Stimulated activated naive CD4-positive, alpha-beta T cell (primary cell): ENCODE measurements at places on chromosomes 13 and 19.

DNA sequence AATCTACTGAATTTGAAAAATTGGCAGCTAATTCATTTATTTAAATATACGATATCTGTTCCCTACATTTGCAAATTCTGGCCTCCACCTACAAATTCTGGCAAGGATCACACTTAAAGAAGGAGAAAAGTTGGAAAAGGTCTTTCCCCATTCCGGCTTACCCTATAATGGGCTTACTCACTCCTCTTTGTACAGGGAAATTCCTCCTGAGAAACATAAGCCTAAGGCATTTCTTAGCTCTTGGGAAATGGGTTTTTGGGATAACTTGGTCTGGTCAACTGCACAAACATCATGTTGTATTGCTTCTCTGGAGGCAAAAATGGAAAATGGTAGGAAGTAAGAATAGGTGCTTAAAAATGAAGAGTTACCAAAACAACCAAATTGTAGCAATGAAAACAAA is 25.5 kb downstream of the KCTD12 start:
- no peak for DNase-seq

GRCh38 chr19:3548606-3549005 is 8.8 kb downstream of the MFSD12 start:
- no peak for DNase-seq

GRCh38 chr19:41699968-41700323 is 8.5 kb upstream of the CEACAM5 start:
- DNase-seq: no peak

DNA sequence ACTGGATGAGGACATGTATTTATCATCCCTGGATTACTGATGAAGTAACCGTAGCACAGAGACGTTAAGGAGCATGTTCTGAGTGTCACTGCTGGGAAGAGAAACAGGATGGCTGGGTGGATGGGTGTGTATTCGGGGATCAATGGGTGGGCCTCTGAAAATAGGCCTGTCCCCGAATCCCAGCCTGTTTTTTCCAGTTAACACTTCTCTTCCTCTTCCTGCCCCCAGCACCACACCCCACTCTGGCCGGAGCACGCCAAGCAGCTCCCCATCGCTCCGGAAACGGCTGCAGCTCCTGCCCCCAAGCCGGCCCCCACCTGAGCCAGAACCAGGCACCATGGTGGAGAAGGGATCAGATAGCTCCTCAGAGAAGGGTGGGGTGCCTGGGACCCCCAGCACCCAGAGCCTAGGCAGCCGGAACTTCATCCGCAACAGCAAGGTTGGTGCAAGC is 8.8 kb downstream of the GRAMD1A start:
- DNase-seq: no peak

GRCh38 chr19:57242821-57243220 is 2.4 kb downstream of the ZNF805 start:
- no peak for DNase-seq

DNA sequence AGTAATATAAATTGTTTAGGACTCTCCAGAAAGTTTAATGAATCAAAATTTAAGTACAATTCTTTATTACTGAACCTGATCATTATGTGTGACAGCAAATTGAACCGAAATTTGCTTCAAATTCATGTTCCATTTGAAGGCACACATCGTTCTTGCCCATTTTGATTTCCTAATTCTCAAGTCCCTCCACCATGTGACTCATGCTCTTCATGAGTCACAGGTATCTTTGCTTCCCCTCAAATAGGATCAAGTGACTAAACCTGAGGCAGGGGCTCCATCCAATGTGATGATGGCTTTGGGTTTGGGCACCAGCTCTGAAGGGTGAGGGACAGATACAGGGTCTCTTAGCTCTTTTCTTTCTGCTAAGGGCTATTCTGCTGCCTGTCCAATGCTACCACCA is 86.1 kb downstream of the THSD1 start:
- DNase-seq: no peak

- no peak for DNase-seq
Measured at GRCh38 chr13:93080166-93080565, 146.4 kb upstream of the GPC6 start.

DNA sequence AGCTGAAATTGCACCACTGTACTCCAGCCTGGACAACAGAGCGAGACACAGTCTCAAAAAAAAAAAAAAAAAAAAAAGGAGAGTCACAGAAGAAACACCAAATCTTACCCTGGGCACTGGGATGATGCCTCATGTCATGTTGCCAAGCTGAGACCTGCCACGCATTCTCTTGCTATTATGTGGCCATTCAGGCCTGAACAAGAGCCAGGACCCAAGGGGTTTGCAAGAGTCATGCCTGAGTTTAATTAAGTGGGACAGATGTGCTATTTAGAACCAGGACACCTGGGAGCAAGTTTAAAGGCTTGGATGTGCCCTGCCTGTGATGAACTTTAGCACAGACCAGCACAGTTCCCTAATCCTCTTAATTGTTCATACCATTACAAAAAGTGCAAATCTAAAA is 9.8 kb downstream of the PNMA8A start:
- DNase-seq: no peak

DNA sequence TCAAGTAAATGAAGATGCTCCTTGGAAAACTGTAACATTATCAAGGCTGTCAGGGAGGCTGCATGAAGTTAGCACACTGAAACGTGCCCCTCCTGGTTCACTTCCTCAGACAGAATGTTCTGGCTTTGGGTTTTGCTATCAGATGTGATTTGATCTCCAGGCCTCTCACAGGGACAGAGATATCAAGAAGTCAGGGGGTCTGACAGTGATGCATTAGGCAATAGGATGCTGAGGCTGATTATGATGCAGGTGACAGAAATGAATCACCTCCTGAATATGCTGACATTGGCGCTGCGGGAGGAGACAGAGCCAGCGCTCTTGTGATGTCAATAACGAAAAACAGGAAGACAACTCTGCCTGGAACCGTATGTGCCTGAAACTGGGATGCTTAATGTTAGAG is 278.5 kb downstream of the DCT start:
- no peak for DNase-seq

DNA sequence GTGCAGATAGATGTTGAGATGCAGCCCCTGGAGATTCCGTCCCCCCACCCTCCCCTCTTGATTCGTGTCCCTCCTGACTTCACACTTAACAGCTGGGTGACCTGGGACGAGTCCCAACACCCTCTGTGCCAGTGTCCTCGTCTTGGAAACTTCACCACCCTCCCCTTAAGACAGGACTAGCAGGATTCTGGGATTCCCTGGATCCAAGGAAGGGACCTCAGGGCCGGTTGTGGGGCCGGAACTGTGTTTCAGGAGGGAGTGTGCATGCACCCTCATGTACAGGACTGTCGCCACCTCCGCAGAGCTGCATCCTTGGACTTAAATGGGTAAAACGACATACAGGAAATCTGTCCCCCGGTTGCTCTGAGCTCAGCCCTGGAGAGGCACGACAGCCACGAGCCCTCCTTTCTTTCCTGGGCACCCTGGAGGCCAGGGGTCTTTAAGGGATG is 990 bp downstream of the MYO9B start:
- DNase-seq: no peak

- DNase-seq: no peak
Measured at GRCh38 chr13:70380809-70381208, 272.6 kb upstream of the KLHL1 start.

- no peak for DNase-seq
Measured at GRCh38 chr13:40505196-40505595, 161.2 kb downstream of the FOXO1 start.

DNA sequence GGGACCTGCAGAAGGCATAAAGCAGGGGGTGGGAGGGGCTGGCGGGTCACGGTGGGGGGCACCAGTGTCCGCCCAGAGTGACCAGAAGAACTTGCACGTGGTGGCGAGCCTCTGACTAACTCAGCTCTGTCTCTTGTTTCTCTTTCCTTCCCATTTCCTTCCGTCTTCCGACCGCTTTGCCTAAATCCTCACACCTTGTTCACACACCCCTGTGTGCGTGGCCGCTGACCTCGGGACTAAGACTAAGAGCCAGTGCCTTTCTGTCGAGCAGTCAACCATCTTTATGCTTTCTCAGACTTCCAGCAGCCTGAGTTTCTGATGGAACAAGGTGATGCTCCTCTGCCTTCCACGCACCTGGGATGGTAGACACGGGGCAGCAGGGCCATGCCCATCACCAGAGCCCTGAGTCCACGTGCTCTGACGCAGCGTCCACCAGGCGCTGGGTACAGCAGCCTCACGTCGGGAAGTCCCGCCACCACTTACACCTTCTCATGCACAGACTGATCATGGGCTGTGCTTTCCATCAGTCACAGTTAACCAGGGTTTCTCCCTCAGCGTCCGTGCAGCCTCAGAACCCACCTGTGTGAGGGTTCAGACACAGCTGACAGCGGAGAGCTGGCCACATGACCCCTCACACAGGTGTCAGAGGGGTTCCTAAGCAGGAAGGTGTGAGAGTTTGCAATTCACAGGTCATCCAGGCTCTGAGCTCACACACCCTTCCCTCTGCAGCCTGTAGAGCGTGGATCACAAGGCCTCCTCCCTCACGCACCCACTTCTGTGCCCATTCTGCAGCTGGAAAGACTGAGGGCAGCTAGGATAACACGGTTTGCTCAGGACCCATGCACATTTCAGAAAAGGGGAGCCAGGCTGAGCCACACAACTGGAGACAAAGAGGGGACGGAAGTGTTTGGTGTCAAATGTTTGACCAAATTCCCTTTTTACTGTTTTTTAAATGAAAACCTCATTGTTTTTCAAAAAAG is 90.7 kb upstream of the MCF2L start:
- no peak for DNase-seq

- no peak for DNase-seq
Measured at GRCh38 chr19:58300620-58301019, 4.6 kb upstream of the ERVK3-1 start.

DNA sequence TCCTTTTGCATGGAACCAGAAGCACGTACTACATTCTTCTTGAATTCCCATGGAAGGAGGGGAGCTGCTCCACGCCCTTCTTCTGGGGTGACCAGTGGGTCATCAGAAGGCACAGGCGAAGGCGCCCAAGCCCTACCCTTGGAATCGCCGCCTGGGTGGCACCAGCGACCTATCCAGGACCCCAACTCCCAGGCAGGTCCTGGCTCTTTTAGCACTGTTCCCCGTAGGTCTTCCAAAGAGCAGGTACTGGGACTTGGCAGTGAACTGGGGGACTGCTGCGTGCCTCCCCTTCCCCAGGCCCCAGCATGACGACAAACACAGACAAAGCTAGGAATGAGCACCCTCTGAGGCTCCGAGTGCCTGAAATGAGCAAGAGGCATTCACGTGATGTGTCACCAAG is 45.0 kb downstream of the CEBPG start:
- DNase-seq: no peak

DNA sequence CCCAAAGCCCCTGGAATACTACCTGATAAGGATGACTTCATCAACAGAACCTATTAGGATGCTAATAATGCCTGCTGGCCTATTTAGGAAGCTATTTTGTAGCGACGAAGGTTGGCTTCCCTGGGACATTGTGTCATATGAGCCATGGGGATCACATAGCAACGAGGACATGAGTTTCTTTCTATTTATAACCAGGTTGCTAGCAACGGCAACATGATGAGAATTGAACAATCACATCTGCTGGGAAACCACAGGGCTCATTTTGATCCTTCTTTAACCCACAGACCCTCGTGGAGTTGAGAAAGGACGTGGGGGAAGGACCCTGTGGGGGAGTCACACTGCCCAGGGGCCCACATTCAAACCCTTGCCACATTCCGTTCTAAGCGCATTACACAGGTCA is 172.2 kb downstream of the COL4A1 start:
- DNase-seq: no peak

GRCh38 chr13:42836930-42837690 is 55.7 kb downstream of the FAM216B start:
- DNase-seq: no peak

- DNase-seq: no peak
Measured at GRCh38 chr13:32829676-32830335, 186.4 kb upstream of the KL start.

GRCh38 chr19:925087-925525 is 729 bp upstream of the ARID3A start:
- DNase-seq: peak; percentile 62

DNA sequence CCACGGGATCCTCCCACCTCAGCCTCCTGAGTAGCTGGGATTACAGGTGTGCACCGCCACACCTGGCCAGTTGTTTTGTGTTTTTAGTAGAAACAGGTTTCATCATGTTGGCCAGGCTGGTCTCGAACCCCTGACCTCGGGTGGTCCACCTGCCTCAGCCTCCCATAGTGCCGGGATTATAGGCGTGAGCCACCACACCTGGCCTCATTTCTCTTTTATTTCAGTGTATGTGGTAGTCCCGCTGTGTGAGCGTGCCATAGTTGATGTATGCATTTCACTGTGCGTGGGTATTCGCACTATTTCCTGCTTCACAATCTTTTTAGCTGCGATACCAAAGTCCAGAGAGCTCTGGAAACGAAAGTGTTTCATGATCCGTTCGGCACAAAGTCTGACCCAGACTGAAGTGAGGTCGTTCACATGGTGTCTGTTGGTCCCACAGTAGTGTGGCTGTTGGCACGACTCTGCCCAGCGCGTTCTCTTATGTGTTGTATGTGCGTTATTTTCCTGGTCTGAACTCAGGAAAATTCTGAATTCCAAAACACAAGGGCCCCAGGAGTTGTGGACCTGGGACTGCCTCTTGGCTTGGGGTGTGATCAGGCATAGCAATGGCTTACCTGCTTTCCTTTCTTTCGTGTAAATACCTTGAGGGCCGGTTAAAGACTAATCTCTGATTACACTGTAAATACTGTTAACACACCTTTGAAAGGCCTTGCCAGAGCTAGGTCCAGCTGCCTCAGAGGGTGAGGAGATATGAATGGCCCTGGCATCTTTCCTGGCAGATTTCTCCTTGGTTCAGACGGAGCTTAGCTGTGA is 8.6 kb downstream of the EPN1 start:
- DNase-seq: no peak

- no peak for DNase-seq
Measured at GRCh38 chr13:23740002-23740401, 149.2 kb downstream of the MIPEP start.

DNA sequence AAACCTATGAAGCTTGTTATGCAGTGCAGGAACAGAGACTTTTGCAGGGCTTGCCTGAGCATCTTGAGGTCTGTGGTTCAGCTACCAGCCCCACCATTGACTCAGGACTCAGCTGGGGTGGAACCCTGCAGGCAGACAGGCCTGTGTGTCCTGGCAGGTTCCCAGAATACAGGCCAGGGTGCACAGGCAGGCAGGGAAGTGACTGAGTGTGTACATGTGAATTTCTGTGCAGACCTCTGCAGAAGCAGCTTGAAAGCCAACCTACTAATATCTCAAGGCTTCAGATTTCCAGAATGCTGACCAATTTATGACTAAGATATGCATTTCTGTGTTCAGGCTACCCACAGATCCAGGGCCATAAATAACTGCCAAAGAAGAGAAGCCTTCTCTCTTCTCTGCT is 254.4 kb downstream of the DLEU7 start:
- no peak for DNase-seq
